ENCODE measurements at places on chromosomes 12 and 14.

- DNase-seq = no peak
Observed at GRCh38 chr14:91405724-91406435, 11.7 kb downstream of the CCDC88C start.

DNA sequence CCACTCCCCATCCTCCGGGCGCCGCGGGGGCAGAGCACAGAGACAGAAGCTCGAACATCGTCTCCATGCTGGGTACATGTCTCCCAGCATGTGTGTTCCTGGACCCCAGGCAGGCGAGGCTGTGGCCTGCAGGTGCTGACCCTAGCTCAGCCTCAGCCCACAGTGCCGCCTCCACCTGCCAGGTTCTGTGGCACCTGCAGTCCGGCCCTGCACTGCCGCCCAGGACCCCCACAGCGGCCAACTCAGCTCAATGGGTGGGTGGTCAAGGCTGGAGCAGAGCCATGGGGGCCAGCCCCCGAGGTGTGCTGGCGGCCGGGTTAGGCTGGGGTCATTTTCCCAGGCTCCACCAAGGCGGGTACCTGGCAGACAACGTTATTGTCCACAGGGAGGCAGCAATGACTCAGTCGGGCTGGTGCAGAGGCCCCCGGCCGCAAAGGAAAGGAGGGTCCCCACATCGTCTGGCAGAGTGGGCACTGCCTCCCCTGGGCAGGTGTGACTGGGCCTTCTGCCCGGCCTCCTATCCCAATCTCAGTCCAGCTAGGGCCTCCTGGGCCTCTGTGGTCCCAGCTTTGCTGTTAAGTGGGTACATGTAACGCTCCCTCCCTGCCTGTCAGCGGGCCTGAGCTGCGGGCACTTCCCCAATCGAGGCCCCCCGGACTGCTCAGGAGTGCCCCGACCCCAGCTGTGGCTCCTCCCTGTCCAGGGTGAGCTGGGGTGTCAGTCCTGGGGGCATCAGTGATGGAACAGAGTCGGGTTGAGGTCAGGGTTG, 20.2 kb upstream of the NUDT14 start:
- no peak for DNase-seq

- no peak for DNase-seq
Observed at GRCh38 chr14:30195941-30196340, 268.3 kb upstream of the PRKD1 start.

DNA sequence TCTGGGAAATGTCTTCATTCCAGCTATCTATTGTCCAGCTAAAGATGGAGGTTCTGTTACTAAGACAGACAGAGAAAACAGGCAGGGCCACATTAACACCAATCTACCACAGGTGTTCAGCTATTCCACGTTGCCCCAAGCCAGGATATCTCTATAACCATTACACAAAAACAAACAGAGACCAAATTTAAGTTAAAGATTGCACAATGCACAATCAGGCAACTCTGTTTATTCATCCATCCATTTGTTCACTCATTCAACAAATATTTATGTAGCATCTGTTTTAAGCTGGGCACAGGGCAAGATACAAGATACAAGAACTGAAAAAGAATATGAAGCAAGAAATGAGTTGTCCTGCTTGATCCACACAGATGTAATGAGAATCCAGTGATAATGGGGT, 629.0 kb downstream of the MED13L start:
- DNase-seq = no peak

DNA sequence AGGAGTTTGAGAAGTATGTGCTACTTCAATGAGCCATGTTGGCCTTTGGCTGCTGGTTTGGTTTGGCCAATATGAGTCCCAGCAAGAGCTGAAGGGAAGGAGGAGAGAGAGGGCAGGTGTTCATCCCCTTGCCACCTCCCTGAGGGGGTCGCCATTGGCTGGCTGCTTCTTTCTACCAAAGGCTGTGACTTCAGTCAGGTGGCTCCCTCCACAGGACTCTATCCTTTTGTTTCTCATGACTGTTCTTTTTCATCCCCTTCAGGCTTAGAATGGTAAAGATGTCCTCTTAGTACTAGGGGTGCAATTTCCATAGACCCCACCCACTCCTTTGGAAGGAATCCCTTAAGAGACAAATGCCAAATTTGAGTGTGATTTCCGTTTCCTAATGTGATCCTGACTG, 31.2 kb upstream of the OTOGL start:
- no peak for DNase-seq
